GM12892 (cell line): ENCODE measurements at places on chromosomes 2 and 18.

DNA sequence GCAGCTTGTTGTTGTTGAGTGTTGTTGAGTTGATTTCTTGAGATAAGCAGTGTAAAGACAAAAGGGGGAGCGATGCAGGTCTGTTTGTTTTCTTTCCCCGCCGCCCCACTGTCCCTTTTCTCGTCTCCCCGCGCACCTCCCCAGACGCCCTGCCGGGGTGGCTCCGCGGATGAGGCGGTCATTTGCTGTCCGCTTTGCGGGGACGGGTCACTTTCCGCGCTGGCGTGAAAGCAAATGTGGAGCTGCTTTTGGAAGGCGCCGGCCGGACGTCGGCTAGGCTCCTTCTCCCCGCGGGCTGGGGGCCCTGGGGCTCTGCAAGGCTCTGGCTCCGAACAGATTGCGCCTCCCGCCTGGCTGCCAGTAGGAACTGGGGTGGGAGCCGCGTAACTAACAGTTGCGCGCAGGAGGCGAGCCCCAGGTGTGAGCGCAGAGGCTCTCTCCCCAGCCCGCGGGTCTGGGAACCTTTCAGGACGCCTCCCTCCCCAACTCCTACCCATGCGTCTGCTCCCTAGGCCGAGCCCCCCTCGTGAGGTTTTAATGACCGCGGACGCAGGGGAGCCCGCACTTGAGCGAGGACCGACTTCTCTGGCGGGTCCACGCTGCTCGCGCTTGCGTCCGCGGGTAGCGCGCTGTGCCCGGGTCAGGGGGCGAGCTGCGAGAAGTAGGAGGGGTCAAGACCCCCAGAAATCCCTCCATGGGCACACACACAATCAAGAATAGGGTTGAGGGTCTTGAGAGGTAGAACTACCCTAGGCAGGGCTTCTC, 146.6 kb downstream of the MEIS1 start:
- no peak for DNase-seq

- no peak for DNase-seq
These were observed 218.0 kb downstream of the LDLRAD4 start for GRCh38 chr18:13436576-13436975.

- no peak for DNase-seq
These were observed 55.7 kb downstream of the LRRFIP1 start for GRCh38 chr2:237682856-237683670.

GRCh38 chr18:44609181-44609941, 71.3 kb upstream of the SETBP1 start:
- DNase-seq: no peak

GRCh38 chr2:136207030-136207623, 89.2 kb upstream of the CXCR4 start:
- DNase-seq: no peak

- no peak for DNase-seq
These were observed 275.0 kb upstream of the KYNU start for GRCh38 chr2:142602418-142602989.

GRCh38 chr2:104473546-104473945, 380.4 kb upstream of the POU3F3 start:
- DNase-seq: no peak

DNA sequence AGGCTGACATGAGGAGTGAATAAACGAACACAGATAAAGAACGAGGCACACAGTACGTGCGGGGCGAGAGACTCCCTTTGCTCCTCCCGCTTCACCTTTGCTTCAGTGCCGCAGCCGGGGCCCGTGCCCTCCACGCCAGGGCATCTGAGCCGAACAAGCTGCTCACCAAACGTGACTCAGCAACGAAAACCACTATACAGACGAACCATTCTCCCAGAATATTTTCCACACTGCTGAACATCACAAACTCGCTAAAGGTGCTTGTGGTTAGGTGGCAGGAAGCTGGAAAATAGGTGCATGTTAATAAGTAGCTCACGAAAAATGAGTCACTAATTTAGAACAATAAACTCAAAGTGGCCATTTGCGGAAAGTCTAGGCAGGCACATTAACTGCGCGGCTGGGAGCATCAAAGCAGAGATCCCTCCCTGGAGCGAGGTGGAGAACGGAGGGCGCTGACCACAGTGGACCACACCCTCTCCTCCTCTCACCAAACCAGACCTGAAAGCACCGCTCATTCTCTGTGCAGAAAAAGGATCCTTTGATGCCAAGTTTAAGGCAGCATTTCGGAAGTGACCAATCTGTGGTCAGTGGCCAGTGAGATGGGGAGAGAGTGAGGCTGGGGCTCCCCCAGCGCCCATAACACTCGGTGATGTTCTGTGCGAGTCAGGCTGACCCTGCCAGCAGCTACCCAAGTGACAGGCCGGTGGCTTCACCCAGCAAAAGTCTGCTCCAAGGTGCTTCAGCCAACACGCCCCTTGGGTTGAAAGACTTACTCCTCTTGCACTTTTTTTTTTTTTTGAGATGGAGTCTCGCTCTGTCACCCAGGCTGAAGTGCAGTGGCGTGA, 153.2 kb downstream of the HDAC4 start:
- DNase-seq: no peak
